Brain (organoid and tissue), 16 donors: ENCODE measurements at places on chromosomes 5 and 9.

- DNase-seq = no peak
Observed at GRCh38 chr9:89548071-89548638, 50.2 kb upstream of the SEMA4D start.

- no peak for DNase-seq
Observed at GRCh38 chr5:38376404-38376803, 118.0 kb downstream of the EGFLAM start.

DNA sequence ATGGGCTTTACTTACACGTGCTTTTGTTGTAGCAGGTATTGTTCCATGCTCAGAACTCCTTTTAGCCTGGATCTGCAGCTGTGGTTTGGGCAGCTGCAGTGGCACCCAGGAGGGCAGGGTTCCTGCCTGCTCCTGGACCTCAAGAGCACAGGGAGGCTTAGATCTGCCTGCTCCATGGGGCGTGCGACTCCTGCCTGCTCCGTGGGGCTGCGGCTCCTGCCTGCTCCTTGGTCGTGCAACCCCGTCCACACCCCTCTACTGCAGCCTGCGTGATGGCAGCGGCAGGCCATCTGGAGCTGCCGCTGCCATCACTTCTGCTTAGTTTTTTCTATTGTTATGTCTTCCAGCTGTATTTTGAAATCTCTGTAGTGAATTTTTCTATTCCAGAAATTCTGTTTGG, 11.7 kb upstream of the UGT3A2 start:
- DNase-seq = peak; percentile 6

DNA sequence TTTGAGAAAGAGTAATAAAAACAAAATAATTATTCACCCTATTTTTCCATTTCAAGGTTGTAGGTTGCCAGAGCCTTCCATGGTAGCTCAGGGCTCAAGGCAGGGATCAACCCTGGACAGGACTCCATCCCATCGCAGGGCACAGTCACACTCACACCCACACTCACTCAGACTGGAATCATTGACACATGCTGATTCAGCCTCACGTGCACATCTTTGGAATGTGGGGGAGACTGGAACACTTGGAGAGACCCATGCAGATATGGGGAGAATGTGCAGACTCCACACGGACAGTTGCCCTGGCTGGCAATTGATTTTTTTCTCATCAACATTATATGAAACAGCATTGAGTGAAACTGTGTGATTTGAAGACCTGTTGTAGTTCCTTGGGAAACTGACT, 234.1 kb downstream of the ADGRV1 start:
- DNase-seq = no peak

GRCh38 chr9:8961186-8961851, 1161.7 kb upstream of the DMAC1 start:
- peak; percentile 25 for DNase-seq
